ENCODE measurements at places on chromosomes 6 and 20.

DNA sequence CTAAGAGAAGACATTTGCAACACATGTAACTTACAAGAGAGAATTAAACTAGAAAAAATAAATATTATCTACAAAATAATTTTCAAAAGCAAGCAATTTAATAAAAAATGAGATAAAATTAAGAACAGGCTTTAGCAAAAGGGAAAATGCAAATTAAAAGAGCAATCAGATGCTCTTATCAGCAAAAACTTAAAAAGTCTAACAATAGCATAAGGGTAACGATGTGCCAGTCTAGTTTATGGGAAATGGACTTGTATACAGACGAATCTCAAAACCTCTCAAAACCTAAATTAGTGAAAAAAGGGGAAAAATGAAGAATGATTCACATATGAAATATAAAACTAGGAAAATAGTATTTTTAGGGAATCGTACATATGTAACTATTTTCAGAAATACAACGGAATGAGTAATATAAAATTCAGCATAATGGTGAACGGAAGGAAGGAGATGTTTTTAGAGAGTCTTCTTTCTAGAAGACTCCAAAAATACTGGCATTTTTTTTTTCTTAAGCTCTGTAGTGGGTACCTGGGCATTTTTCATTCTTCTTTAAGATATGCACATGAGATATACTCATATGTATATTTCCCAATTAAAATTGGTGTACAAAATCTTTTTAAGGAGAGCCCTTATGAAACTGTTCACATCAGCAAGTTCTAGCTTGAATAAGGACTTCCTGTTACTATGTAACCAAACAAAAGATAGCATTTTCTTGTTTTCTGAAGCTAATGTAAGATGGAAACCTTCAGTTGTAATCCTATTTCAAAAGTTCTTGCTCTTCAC lies 927 bp upstream of the MANEA start:
- no peak for DNase-seq

- DNase-seq, result no peak
Measured at GRCh38 chr20:58746620-58747019, 54.0 kb downstream of the NPEPL1 start.

- DNase-seq, result no peak
Measured at GRCh38 chr6:127162836-127163235, 44.4 kb downstream of the RSPO3 start.

DNA sequence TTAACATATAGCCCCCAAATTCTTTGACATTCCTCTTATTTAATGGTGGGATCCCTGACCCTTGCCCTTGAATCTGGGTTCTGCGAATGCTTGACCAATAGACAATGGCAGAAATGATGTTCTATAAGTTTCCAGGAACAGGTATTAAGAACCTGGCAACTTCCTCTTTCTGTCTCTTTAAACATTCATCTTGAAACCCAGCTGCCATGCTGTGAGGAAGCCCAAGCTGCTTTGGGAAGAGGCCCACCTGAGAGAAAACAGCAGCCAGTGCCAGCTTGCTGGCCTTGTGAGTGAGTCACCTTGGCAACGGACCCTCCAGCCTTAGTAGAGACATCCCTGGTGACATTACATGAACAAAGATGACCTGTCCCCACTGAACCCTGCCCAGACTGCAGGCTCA lies 45.2 kb upstream of the RALY start:
- DNase-seq, result no peak

GRCh38 chr20:36105711-36106226 lies 48.8 kb upstream of the EPB41L1 start:
- DNase-seq, result no peak

DNA sequence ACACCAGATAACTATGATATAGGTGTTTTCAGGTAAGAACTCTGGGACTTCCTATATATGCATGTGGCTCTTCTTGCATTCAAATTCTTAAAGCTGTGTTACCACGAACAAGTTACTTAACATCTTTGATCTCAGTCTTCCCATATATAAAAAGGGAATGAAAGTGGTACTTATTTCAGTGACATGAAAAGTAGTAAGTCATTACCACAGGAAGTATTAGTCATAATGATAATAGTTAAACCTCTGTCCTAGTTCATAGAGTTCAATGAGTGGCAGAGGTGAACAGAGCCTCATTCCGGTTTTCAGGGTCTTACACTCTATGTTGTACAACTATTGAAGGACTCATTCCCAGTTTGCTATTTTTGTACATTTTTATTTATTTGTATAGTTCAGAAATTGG lies 237.0 kb downstream of the NKAIN2 start:
- no peak for DNase-seq

DNA sequence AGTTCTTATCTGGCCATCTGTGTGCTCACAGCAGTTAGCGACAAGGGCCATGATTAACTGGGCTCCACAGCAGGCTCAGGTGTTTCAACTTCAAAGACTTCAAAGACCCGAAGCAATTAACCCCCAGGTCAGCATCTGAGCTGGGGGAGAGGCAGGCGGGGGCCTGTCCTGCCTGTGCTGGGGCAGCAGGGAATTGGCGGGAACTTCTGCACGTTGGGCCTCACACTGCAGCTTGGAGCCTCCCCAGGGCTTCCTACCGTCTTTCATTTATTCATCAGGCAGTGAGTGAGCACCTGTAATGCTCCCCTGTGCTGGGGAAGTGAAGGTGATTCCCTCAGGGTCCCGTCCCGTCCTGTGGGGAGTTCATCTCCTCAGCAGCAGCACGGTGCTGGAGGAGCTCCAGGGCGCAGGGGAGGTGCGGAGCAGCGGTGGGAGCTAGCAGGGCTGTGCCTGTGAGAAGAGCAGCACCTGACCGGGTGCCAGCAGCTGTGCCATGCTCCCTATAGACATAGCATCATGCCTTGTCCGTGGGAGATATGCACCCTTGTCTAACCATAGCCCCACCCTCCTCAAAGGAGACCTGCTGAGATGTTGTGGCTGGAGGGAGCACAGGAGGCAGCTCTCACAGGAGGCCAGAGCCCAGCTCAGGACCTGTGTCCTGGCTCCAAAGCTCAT lies 51.8 kb upstream of the FRMD1 start:
- no peak for DNase-seq

- DNase-seq, result no peak
Measured at GRCh38 chr6:28922821-28923317, 916 bp downstream of the TRIM27 start.

- no peak for DNase-seq
Measured at GRCh38 chr6:154245506-154245905, 111.1 kb downstream of the IPCEF1 start.

- no peak for DNase-seq
Measured at GRCh38 chr20:20497242-20497978, 129.5 kb downstream of the INSM1 start.

DNA sequence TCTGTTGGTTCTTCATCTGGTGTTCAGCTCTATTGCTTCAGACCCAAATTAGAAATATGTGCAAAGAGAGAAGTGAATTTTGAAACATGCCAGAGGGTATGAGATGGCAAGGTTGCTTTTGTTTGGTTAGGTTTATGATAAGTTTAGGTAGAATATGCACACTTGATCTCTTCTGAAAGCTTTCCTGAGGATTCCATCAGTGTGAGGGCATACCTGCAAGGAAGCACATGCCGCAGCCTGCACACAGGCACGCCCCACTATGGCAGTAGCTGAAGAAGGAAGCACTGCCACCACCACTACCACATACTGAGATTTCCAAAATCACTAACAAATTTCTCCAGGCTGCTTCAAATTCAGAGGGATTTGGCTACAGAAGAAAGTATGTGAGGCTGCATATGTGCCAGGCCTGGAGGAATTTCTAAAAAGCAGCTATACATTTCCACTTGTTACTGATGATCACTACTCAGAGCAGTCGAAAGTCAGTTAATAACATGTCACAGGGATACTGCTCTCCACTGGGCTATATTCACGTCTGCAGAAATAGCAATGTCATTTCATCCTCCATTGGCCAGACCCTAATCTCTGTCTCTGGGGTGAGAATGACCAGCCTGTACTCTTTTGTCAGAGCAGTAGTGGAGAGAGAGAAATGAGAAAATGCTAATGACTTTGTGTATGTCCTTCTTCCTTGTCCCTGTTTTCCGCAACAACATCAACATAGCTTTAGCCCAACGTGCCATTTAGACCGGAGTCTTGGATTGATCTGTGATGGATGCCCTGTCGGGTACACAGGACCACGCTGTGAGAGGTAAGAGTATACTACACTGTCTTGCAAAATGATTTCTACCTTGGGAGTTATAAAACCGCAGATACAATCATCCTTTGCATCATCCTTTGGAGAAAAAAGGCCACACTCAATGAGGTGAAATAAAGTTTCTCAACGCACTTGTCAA lies 396.7 kb downstream of the LAMA2 start:
- no peak for DNase-seq

DNA sequence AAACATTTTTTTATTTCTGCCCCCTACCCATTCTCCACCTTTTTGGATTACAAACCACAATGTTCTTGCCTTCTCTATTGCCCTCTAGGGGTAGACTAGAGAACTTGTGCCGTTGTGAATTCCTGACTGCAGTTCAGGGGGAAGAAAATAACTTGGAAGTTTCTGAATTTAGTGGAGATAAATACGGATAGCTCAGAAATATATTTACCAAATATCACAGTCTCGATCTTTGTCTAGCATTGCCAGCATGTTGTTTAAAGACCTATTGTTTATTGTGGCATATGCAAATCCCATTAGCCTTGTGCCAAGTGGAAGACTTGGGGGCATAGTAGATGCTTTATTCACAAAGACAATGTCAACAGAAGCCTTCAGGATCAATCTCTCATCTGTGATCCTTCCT lies 154.1 kb upstream of the MMS22L start:
- no peak for DNase-seq

GRCh38 chr6:106519460-106520394 lies 109.6 kb downstream of the RTN4IP1 start:
- DNase-seq, result no peak

GRCh38 chr6:151069641-151070040 lies 170.1 kb upstream of the AKAP12 start:
- DNase-seq, result no peak

GRCh38 chr20:46000262-46000996 lies 8.3 kb upstream of the MMP9 start:
- no peak for DNase-seq

- DNase-seq, result no peak
Measured at GRCh38 chr6:44309092-44309491, 4.1 kb downstream of the AARS2 start.

GRCh38 chr6:129731428-129731827 lies 21.5 kb upstream of the ARHGAP18 start:
- DNase-seq, result no peak

GRCh38 chr6:157021993-157022740 lies 245.0 kb downstream of the ARID1B start:
- peak; percentile 63 for DNase-seq

GRCh38 chr6:43718387-43719105 lies 31.0 kb upstream of the MRPS18A start:
- no peak for DNase-seq

GRCh38 chr6:13926378-13926777 lies 1.6 kb downstream of the RNF182 start:
- no peak for DNase-seq

GRCh38 chr6:158564243-158565121 lies 4.6 kb downstream of the TMEM181 start:
- no peak for DNase-seq

GRCh38 chr6:41345901-41346300 lies 10.5 kb downstream of the NCR2 start:
- DNase-seq, result no peak

- DNase-seq, result no peak
Measured at GRCh38 chr6:8000636-8001035, 63.6 kb downstream of the BLOC1S5 start.

DNA sequence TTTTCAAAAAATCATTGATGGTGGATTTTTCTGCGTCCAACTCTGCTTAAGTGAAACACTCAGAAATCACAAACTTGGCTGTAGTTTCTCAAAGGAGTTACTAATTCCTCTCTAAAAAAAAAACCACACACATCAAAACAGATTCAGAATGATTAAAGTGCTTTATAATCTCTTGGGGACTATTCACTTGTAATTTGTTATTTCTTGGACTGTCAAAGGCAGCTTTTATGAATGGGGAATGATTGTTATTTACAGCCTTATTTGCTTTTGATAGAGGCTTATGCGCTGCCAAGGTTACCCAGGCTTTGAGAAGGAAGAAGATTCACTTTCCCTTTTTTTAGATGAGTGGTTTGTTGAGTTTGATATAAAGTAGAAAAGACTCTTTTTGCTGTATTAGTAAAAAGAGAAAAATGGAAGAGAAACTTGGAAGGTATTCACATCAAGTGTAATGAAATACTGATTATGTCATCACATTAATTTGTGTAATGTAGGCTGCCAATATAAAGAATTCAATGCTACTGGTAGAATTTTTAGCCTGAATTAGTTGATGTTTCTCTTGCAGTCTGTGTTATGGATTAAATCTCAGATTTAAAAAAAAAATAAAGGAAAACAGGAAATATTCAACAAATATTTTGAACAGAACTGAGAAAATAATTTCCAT lies 381.0 kb upstream of the SASH1 start:
- no peak for DNase-seq

DNA sequence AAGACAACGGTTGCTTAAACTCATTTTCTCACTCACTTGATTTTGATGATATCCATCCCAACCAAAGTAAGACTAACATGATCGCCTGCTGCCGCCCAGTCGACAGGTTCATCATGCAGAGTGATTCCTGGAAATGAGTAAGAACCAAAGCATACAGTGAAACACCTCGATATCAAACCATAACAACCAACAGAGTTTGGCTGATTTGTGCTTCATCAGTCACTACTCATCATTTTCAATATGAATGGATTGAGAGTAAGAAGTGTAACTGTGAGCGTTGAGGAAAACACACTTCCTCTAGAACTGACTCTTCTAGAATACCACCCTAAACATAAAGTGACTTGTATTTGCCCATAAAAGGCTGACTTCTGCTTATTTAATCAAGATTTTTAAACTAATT lies 29.2 kb upstream of the ALDH8A1 start:
- DNase-seq, result no peak

DNA sequence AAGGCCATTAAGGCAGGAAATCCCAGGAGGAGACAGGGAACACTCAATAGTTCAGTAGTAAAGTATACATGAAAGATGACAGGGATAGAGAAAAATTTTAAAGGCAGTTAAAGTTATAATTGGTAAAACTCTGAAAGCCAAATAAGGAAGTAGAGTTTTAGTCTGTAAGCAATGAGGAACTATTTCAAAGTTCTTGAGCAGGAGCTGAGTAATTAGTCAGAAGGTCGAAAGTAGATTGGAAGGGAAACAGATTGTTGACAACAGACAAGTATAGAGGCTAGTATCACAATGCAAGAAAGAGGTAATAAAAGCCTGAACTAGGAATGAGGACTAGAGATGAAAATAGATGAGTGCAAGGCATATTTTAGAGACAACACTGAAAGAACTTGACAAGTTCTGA lies 150.3 kb downstream of the CDK19 start:
- DNase-seq, result no peak
